Kidney (tissue), 22 donors: ENCODE measurements at places on chromosomes 1 and 21. TPM values are rescaled to one million over a fixed set of nuclear protein-coding genes. Genes with fewer than 3 reads are reported as not detected.

GRCh38 chr21:32102426-32102825 is 176.4 kb downstream of the MIS18A start:
- no peak overlapping the region for H3K27ac ChIP-seq
- H3K4me3 ChIP-seq, result no peak overlapping the region
- no peak for DNase-seq
- no peaks in the 10 kb centered on the region for H3K36me3 ChIP-seq

GRCh38 chr1:34379911-34380310 is 203.2 kb downstream of the C1orf94 start:
- no peak overlapping the region for H3K27ac ChIP-seq
- DNase-seq, result no peak
- no peak overlapping the region for H3K4me3 ChIP-seq
- no peaks in the 10 kb centered on the region for H3K36me3 ChIP-seq
- H3K27me3 ChIP-seq, result no peaks in the 10 kb centered on the region

The ZBTB8B gene
- total RNA-seq, result 0.03 TPM

GRCh38 chr21:26079366-26079765 is 91.2 kb downstream of the APP start:
- no peak overlapping the region for H3K4me3 ChIP-seq
- DNase-seq, result no peak
- H3K4me1 ChIP-seq, result no peaks in the 10 kb centered on the region
- no peak overlapping the region for H3K27ac ChIP-seq
- no peaks in the 10 kb centered on the region for H3K27me3 ChIP-seq
- H3K36me3 ChIP-seq, result no peaks in the 10 kb centered on the region

DNA sequence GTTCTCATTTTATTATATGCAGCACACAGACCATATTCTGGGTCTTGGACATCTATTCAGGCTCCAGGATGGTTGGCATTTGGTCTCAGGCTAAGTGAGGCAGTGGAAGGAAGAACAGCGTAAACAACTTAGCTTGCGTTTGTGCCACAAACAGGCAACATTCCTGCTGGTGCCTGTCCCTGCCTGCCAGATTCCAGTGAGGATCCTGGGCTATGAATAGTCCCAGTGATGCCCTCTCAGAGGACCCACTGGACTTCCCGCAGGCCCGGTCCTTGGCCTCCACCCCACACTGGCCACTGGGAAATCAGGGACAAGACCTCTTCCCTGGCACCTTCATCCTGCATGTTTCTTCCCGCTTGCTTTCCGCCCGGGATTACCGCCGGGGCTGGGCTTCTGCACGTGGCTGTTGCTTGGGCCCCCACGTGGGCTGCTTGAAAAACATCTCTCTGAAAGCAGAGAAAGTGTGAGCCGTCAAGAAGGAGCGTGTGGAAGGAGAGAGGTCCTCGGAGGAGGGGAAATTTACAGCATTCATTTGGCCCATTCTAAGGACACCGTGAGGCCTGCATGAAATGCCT is 145.1 kb upstream of the WNT4 start:
- no peaks in the 10 kb centered on the region for H3K36me3 ChIP-seq
- DNase-seq, result no peak
- no peaks in the 10 kb centered on the region for H3K27me3 ChIP-seq
- H3K4me1 ChIP-seq, result no peaks in the 10 kb centered on the region
- H3K4me3 ChIP-seq, result no peak overlapping the region

GRCh38 chr1:90417126-90417525 is 300.0 kb downstream of the BARHL2 start:
- no peaks in the 10 kb centered on the region for H3K27me3 ChIP-seq
- H3K36me3 ChIP-seq, result no peaks in the 10 kb centered on the region
- H3K4me1 ChIP-seq, result no peaks in the 10 kb centered on the region

GRCh38 chr1:168391851-168392681 is 111.4 kb downstream of the TBX19 start:
- no peaks in the 10 kb centered on the region for H3K36me3 ChIP-seq
- no peaks in the 10 kb centered on the region for H3K4me1 ChIP-seq
- no peak overlapping the region for H3K4me3 ChIP-seq
- H3K27me3 ChIP-seq, result no peaks in the 10 kb centered on the region

- H3K36me3 ChIP-seq, result no peaks in the 10 kb centered on the region
- no peaks in the 10 kb centered on the region for H3K27me3 ChIP-seq
- H3K4me1 ChIP-seq, result no peaks in the 10 kb centered on the region
- H3K4me3 ChIP-seq, result no peak overlapping the region
- no peak for DNase-seq
Measured at GRCh38 chr1:98172578-98172977, 251.7 kb upstream of the DPYD start.

The F5 gene
- 3.8 TPM for total RNA-seq

The TMPRSS3 gene
- 15.4 TPM for total RNA-seq

The SMIM1 gene
- 7.0 TPM for total RNA-seq

GRCh38 chr1:222989443-222989842 is 153.6 kb downstream of the TLR5 start:
- no peaks in the 10 kb centered on the region for H3K27me3 ChIP-seq
- no peak overlapping the region for H3K4me3 ChIP-seq
- H3K27ac ChIP-seq, result no peak overlapping the region
- H3K36me3 ChIP-seq, result peaks cover 4% of the 10 kb centered on the region

The HTR6 gene
- total RNA-seq, result not detected

DNA sequence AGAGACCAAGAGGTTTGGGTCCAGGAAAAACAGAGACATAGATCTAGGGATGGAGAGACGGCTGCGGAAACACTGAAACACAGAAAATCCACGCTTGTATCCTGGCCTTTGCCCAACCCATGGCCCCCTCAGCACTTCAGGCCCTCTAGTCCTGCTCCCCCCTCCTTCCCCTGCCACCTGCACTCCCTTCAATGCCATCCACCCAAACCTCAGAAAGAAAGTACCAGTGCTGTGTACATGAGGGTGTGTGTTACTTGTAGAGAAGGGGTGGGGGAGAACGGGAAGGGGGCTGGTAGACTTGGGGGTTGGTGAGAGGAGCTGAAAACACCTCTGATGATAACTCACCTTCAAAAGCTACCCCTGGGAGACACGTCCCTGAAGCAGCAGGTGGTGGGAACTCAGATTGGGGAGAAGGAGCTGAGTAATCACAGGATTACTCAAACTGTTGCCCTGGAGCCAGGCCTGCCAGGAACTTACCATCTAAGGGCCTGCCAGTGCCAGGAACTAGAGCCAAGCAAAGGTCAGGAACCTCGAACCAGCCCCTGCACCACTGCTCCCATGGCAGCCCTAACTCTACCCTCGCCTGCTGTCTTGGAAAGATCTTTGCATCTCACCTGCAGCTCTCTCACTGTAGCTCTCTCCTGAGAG is 11.5 kb downstream of the RORC start:
- no peaks in the 10 kb centered on the region for H3K36me3 ChIP-seq
- H3K4me1 ChIP-seq, result peaks cover 5% of the 10 kb centered on the region
- H3K4me3 ChIP-seq, result no peak overlapping the region
- no peaks in the 10 kb centered on the region for H3K27me3 ChIP-seq
- H3K27ac ChIP-seq, result no peak overlapping the region

The TUFT1 gene
- total RNA-seq, result 12.9 TPM

DNA sequence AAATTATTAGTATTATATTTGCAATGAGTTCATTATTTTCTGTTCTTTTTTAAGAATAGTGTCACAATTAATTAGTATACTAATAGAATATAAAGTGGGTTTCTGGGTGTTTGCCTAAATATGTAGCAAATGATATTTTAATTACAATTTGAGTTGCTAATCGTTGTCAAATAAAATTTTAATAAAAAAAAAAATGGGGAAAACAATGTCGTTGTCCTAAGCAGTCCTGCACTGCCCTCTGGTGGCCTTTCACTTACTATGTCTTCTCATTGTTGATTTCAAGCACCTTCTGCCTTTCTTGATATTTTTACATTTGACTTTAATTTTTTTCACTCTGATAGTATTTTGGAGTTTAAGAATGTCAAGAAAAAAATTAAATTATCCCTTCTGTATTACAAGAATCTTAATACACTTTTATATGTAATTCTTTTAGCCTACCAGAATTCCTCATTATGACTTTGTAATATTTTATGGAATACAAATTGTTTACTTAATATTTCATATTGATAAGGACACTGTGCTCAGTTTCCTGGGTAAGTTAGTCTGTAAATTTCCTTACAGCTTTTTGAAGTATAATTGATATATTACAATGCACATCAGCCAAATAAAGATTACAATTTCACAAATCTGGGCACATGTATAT is 104.5 kb upstream of the FMN2 start:
- no peak overlapping the region for H3K27ac ChIP-seq
- no peaks in the 10 kb centered on the region for H3K36me3 ChIP-seq
- H3K27me3 ChIP-seq, result no peaks in the 10 kb centered on the region
- no peaks in the 10 kb centered on the region for H3K4me1 ChIP-seq
